ENCODE measurements at places on chromosomes 5 and 9.

GRCh38 chr9:36217256-36217968, 26.7 kb downstream of the CLTA start:
- DNase-seq = no peak

GRCh38 chr9:79242489-79242888, 329.3 kb upstream of the TLE4 start:
- DNase-seq = no peak

DNA sequence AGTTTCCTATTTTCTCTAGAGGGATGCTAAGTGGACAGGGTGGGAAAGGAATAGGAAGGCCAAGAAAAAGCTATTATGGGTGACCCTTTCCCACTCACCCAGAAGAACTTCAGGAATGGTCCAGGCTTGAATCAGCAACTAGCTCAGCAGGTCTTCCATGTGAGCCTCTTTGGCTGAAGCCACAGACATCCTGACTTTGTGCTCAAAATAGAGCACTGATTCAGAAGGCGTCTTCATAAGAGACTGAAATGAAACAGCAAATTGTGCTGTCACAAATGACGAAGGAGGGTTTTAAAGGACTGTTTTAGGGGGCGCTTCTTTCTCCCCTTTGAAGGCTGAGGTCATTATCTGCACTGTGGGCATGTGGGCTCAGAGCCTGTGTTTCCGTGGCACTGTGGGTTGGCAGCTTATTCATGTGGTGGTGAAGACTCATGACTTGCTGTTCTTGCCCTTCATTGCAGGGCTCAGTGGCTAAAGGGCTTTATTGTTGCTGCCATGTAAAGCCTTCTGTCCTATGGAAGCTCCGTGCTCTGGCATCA, 65.8 kb upstream of the NFIL3 start:
- DNase-seq = no peak

DNA sequence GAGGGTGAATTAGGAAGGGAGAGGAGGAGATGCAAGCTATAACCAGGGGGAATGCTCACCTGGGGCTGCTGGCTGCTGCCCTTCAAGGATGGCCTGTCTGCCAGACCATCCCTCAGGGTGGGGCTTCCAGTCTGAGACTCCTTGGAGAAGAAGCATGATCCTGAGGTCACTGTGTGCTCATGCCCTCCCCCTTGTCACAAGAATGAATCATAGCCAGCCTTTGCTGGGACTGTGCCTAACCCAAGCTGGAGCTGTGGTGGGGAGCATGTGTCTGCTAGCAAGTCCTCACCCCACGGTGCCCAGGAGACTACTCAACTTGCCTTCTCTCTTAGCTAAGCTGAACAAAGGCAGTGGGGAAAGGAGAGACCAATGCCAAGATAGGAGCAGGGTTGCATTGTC, 463.6 kb downstream of the SPOCK1 start:
- no peak for DNase-seq

DNA sequence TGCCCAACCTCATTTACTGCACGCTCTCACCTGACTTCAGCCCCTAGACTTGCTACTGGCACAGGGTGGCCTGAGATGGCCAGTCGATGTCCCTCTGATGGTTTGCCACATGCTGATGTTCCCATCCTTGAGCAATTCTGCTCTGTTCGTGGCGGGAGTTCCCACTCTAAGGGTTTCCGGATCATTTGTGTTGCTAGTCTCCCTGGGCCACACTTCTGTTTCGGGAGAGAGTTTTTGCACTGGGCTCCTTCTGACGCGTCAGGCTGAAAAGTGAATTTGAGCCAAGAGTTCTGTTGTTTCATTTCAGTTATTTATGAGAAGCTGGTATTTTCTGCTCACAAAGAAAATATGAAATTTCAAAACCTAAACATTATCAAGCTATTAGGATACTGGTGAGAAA, 597.7 kb downstream of the BNC2 start:
- DNase-seq = no peak

DNA sequence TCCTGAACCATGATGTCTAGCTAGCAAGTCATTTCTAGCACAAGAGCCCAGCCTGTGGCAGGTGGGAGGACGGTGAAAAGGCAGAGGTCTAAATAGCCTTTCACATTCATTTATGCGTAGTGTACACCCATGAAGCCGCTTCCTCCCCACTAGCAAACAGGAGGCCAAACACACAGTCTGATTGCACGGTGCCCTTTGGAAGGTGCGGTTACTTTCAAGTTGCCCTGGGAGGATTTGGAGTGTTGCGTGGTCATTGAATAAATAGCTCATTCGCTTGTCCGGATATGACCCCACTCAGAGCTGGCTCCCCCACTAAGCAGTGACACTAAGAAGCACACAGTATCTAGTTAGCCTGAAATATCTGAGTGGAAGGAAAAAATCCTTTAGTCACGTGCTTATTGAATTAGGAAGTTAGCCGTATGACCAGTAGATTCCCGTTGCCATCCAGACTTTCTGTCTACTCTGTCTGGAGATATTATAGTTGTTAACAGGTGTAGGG, 664 bp upstream of the ARSB start:
- DNase-seq = no peak

- DNase-seq = no peak
These were observed 384.6 kb upstream of the KLF4 start for GRCh38 chr9:107874137-107874536.

DNA sequence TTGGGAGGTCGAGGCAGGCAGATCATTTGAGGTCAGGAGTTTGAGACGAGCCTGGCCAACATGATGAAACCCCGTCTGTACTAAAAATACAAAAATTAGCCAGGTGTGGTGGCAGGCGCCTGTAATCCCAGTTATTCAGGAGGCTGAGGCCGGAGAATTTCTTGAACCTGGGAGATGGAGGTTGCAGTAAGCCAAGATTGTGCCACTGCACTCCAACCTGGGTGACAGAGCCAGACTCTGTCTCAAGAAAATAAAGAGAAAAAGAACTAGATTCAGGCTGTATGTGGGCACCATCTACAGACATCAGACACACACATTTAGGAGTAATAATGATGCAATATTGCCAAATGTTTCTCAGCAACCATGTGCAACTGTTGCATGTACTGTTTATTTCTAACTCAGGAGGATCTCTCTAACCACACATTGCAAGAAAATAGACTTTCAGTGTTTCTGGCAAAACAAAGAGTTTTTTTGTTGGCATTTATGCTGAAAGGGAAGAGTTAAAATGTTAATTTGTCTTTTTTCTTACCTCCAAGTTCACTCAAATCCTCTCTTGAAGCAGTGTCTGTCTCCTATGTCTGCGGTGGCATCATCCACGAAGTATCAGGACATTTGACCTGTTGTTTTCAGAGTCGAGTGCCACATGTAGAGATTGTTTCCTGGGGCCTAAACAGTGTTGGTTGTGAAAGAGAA, 5.1 kb upstream of the ORM1 start:
- no peak for DNase-seq

GRCh38 chr9:34197756-34198711, 19.2 kb downstream of the UBAP1 start:
- DNase-seq = no peak

- DNase-seq = no peak
These were observed 14.3 kb downstream of the MOCS2 start for GRCh38 chr5:53095217-53095616.

GRCh38 chr9:112375361-112375760, 4.5 kb upstream of the HSDL2 start:
- no peak for DNase-seq

GRCh38 chr9:682633-683508, 158.6 kb upstream of the DMRT1 start:
- no peak for DNase-seq

Data from right hindlimb (tissue), 1 donor.